ENCODE measurements at places on chromosomes 6 and 20. TPM values are rescaled to one million over a fixed set of nuclear protein-coding genes. Genes with fewer than 3 reads are reported as not detected.

GRCh38 chr6:108200631-108201030 is 34.8 kb downstream of the NR2E1 start:
- DNase-seq: no peak

- peak; percentile 76 for DNase-seq
These were observed 72.2 kb downstream of the SCAF8 start for GRCh38 chr6:154805288-154805911.

- DNase-seq: no peak
These were observed 46.1 kb downstream of the FAM50B start for GRCh38 chr6:3895312-3895653.

- peak; percentile 21 for DNase-seq
These were observed 26.1 kb upstream of the KCNB1 start for GRCh38 chr20:49508435-49509199.

- no peak for DNase-seq
These were observed 13.8 kb downstream of the MARCKS start for GRCh38 chr6:113870917-113871316.

- no peak for DNase-seq
These were observed 7.0 kb upstream of the DSE start for GRCh38 chr6:116363759-116364158.

GRCh38 chr6:47737406-47737805 is 39.0 kb downstream of the ADGRF4 start:
- DNase-seq: no peak

The DAAM2 gene
- 0.13 TPM for total RNA-seq

The PTCRA gene
- not detected for total RNA-seq

The FAM209B gene
- total RNA-seq: not detected

The CDH26 gene
- 1.1 TPM for total RNA-seq

Data from dermis microvascular lymphatic vessel endothelial cell (primary cell).